ENCODE measurements at places on chromosomes 7 and 10. TPM values are rescaled to one million over a fixed set of nuclear protein-coding genes. Genes with fewer than 3 reads are reported as not detected.

DNA sequence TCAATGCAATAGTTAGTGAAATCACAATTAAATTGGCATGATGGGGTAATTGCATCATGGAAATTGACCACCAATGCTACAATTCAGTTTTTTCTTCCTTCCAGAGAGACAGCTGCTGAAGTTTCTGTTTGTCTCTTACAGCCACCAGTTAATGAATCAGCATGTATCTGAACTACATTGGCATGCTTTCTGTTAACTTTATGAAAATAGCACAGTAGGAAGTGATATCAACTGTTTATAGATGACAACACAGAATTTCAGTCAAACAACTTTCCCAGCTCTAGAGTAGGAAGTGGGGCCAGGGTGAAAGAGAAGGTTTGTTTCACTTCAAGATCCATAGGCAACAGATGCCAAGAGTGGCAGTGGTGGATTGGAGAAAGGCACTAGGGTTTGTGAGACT, 339.6 kb upstream of the VWC2 start:
- no peak overlapping the region for H3K4me3 ChIP-seq
- no peak overlapping the region for H3K27ac ChIP-seq
- DNase-seq: no peak

DNA sequence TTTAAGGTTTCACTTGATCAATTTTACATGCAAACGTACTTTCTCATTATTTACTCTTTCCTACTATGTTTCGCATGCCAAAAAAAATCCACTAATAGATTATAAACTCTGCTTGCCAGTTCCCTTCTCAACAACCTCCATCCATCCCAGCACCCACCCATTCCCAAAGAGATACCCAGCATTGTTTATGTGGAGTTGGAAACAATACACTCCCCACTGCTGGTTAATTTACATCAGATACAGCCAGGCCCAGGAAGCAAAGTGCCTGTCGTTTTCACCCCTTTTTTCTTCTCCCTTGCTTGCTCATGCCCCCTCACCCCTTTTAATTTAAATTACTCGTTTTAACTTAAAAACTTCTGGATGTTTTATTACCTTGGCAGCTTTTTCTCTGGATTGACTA, 59.9 kb downstream of the HIBADH start:
- H3K27ac ChIP-seq: no peak overlapping the region
- H3K4me3 ChIP-seq: no peak overlapping the region
- DNase-seq: no peak
- peaks cover 21% of the 10 kb centered on the region for H3K4me1 ChIP-seq
- H3K27me3 ChIP-seq: no peaks in the 10 kb centered on the region

DNA sequence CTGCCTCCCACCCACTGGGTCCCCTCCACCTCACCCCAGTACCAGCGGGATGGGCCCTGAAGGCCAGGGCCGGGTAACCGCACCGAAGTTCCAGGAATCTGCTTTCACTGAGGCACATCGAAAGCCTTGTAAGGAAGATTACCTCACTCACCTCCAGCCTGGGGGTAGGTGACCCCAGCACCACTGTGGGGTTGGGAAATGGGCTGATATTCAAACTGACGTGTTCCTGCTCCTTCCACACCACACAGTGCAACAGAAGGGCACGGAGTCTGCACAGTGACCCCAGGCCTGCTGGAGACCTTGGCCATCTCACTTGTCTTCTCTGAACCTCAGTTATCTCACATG, 29.8 kb downstream of the NPS start:
- no peak for DNase-seq
- no peaks in the 10 kb centered on the region for H3K36me3 ChIP-seq
- no peaks in the 10 kb centered on the region for H3K27me3 ChIP-seq
- H3K27ac ChIP-seq: no peak overlapping the region
- H3K4me1 ChIP-seq: no peaks in the 10 kb centered on the region

GRCh38 chr7:34277016-34277802, 371.9 kb downstream of the BMPER start:
- no peaks in the 10 kb centered on the region for H3K36me3 ChIP-seq
- no peaks in the 10 kb centered on the region for H3K27me3 ChIP-seq
- peak overlapping the region; percentile 86 for H3K27ac ChIP-seq
- peak overlapping the region; percentile 29 for H3K4me3 ChIP-seq
- H3K4me1 ChIP-seq: peaks cover 25% of the 10 kb centered on the region

- H3K4me3 ChIP-seq: no peak overlapping the region
- H3K27me3 ChIP-seq: no peaks in the 10 kb centered on the region
- no peaks in the 10 kb centered on the region for H3K4me1 ChIP-seq
- no peak overlapping the region for H3K27ac ChIP-seq
Measured at GRCh38 chr10:59885430-59886134, 20.8 kb downstream of the CCDC6 start.

- peaks cover 12% of the 10 kb centered on the region for H3K36me3 ChIP-seq
- no peak for DNase-seq
- no peak overlapping the region for H3K27ac ChIP-seq
- no peak overlapping the region for H3K4me3 ChIP-seq
- no peaks in the 10 kb centered on the region for H3K4me1 ChIP-seq
Measured at GRCh38 chr7:5383314-5384098, 40.1 kb downstream of the TNRC18 start.

SPDYE3 gene
- not detected for total RNA-seq

DNA sequence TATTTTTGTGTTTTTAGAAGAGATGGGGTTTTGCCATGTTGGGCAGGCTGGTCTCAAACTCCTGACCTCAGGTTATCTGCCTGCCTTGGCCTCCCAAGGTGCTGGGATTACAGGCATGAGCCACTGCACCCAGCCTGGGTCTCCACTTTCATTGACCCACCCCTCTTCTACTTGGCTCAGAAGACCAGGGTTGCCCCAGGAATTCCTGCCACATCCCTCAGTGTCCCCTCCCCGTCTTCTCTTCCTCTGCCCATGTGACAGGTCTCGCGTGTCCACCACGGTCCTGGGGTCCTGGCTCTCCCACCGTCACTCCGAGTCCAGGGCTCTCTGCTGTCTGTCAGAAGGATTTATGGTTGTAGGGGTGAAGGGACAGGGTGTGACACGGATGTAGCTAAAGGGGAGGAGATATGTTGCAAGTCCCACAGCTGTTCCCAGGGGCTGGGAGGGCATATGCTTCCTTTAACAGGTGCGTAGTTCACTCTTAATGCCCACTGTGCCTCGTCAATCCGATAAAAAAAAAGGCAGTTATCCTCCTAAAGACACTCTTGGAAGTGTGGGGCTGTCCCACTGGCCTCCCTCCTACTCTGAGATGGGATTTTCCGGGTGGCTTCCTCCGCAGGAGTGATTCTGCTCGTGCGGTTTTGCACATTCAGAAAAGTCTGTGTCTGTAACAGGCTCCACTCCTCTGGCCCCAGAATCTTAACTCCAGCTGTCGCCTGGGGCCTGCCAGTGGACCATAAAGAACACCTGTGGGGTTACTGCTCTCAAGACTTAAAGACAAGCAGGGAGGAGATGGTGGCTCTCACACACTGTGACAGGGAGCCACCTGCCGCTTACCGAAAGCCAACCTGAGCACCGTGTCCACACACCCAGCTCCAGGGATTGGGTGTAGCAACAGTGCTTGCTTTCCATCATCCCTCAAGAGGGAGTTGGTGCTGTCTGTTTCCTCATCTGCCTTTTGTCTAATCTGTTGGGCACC, 36.7 kb upstream of the SHH start:
- DNase-seq: no peak
- no peak overlapping the region for H3K4me3 ChIP-seq
- no peaks in the 10 kb centered on the region for H3K36me3 ChIP-seq
- H3K4me1 ChIP-seq: no peaks in the 10 kb centered on the region

DNA sequence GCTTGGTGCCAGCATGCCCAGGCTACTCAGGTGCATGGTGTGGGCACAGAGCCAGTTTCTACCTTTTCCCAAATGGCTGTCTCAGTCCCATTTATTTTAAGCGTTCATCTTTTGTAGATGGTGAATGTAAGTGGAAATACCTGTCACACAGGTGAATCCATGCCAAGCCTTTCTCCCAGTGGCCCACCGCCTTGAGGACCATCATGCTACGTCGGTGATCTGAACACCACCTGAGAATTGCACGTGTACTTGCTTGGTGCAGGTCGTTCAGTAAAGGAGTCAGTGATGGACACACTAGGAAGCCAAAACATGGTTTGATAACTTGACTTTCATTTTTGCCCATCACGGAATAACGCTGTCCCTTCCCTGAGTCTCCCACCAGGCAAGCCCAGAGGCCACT, 666.7 kb upstream of the FOXK1 start:
- H3K36me3 ChIP-seq: no peaks in the 10 kb centered on the region
- DNase-seq: no peak
- no peak overlapping the region for H3K27ac ChIP-seq
- H3K27me3 ChIP-seq: no peaks in the 10 kb centered on the region
- no peak overlapping the region for H3K4me3 ChIP-seq
- H3K4me1 ChIP-seq: peaks cover 13% of the 10 kb centered on the region

DNA sequence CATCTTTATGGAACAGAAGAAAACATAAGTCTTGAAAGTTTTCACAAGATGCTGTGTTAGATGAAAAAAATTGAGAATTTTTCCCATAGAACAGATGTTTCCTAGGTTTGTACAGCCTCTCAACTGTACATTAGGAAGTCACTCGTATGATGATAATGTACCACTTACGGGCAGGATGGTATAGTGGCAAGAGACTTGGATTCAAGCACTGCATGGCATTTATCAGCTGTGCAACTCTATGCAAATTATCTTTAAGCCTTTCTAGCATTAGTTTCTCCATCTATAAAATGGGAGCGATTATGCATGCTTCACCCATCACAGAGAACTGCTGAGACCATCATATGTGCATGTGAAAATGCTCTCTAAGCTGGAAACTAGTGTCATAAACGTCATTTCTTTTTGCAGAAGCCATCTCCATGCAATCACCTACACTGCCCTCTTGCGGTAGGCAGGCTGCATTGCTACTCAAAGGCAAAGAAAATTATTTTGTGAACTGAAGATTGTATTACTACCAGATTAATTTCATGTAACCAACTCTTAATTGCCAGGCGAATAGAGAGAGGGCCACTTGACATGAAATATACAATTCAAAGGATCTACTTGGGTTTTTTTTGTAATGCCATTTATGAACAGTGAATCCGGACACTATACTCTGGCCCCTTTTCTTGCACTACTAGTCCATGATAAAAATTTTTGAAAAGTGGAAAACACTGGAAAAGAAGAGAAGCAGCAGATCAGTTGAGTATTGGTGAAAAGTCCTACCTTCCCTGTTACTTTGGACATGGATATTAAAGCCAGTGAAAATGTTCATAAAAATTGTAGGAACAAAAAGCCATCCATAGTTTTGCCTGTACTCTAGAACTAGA, 102.3 kb downstream of the JAZF1 start:
- peak; percentile 49 for DNase-seq
- H3K27ac ChIP-seq: no peak overlapping the region

- no peaks in the 10 kb centered on the region for H3K36me3 ChIP-seq
- no peaks in the 10 kb centered on the region for H3K27me3 ChIP-seq
- no peak for DNase-seq
- H3K4me1 ChIP-seq: peaks cover 25% of the 10 kb centered on the region
- no peak overlapping the region for H3K27ac ChIP-seq
- H3K4me3 ChIP-seq: no peak overlapping the region
Measured at GRCh38 chr7:20504060-20504459, 111.4 kb upstream of the ABCB5 start.

TLX1 gene
- total RNA-seq: not detected

- H3K4me1 ChIP-seq: no peaks in the 10 kb centered on the region
- H3K4me3 ChIP-seq: no peak overlapping the region
- peak; percentile 44 for DNase-seq
- peaks cover 22% of the 10 kb centered on the region for H3K27me3 ChIP-seq
Measured at GRCh38 chr10:35613597-35614226, 8.6 kb downstream of the GJD4 start.

MYH16 gene
- 0.11 TPM for total RNA-seq

- no peaks in the 10 kb centered on the region for H3K36me3 ChIP-seq
- no peaks in the 10 kb centered on the region for H3K27me3 ChIP-seq
- no peak overlapping the region for H3K4me3 ChIP-seq
- H3K4me1 ChIP-seq: no peaks in the 10 kb centered on the region
Measured at GRCh38 chr10:94645285-94645684, 38.2 kb upstream of the CYP2C18 start.

GRCh38 chr10:58318346-58318745, 16.5 kb upstream of the UBE2D1 start:
- no peak for DNase-seq
- peaks cover 16% of the 10 kb centered on the region for H3K27me3 ChIP-seq
- H3K4me1 ChIP-seq: no peaks in the 10 kb centered on the region
- no peak overlapping the region for H3K27ac ChIP-seq

DNA sequence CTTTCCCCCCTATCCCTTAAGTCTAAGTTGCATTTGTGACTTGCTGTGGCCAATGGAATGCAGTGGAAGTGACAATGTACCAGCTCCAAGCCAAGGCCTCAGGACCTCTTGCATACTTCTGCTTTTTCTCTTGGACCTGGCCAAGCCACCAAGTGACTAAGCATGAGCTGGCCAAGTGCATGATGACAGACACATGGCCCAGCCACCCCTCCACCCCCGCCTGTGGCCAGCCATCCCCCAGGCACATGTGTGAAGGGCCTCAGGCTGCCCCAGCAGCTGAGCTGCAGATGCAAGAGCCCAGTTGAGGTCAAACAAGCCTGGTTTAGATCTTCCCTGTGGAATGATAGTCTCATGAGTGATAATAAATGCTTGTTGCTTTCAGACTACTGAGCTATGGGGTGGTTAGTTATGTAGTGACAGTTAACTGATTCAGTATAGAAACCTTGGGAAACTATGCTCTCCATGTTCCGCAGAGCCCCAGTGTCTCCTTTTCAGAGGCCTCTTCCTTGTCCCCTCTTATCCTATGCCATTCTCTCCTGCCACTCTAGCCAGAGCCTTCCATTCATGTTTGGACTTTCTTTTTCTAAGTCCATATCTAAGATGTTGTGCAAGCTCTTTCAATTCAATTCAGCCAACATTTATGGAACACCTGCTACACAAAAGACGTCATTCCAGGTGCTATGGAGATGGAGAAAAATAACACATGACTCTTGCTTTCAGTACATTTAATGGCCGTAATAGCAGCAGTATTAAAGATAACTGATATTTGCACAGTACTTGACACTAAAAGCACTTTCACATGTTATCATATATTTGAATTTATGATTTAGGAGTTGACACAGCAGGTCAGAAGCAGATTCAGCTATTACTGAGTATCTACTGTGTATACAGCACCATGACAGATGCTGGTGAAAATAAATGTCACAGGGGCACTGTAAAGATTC, 55.5 kb upstream of the LOXL4 start:
- no peaks in the 10 kb centered on the region for H3K36me3 ChIP-seq
- H3K27ac ChIP-seq: no peak overlapping the region
- peaks cover 9% of the 10 kb centered on the region for H3K4me1 ChIP-seq
- no peak overlapping the region for H3K4me3 ChIP-seq
- peak; percentile 54 for DNase-seq
- H3K27me3 ChIP-seq: peaks cover 10% of the 10 kb centered on the region

ACTL6B gene
- total RNA-seq: not detected

DNA sequence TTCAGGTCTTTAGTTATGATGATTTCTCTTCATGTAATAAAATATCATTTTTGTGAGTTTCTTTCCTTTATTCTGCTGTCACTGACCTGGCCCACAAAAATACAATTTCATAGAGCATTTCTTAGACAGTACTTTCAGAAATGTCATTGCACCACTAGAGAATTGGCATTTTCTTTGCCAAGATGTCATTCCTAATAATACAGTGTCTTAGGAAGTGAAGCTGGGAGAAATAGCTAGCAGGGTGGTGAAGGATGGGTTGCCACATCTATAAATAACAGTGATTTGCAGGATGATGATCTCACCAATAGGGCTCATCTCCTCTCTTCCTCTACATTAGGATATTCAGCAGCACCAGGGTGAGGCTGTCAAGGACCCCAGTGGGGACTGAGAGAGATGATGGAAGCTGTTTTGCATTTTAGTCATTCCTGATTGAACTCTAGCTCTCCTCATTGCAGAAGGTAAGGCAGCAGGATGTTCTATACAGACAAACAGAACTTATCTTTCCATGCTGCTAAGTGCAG, 452.1 kb downstream of the NXPH1 start:
- no peaks in the 10 kb centered on the region for H3K36me3 ChIP-seq
- no peak overlapping the region for H3K27ac ChIP-seq
- H3K4me1 ChIP-seq: no peaks in the 10 kb centered on the region

SLC26A4 gene
- 0.77 TPM for total RNA-seq
